ENCODE measurements at places on chromosomes 11 and 22.

GRCh38 chr11:134014511-134014910 is 54.4 kb upstream of the JAM3 start:
- DNase-seq: no peak

DNA sequence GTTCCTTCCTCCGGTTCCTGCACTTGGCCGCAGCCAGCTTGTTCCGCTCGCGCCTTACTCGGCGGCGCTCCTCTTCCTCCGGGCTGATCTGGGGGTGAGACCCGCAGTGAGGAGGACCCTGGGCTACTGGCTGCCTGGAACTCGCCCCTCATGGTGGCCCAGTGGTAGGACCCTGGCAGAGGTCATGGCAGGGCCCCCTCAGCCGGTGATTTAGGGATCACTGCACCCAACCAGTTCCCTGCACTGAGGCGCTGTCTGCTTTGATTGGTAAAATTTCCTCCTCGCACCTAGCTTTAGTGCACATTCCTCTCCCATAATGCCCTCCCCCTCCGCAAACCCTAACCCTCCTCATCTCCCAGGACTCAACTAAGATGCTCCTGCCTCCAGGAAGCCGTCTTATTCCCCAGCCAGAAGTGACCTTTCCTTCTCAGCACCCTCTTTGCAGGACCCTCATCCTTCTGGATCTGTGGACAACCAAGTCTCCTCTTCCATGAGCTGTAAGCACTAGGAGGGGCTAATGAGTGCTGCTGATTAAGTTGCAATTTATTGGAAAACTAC is 3.6 kb downstream of the CCDC85B start:
- no peak for DNase-seq

- DNase-seq: no peak
These were observed 277.6 kb downstream of the BRD1 start for GRCh38 chr22:49550141-49550430.

GRCh38 chr11:120295099-120295498 is 30.0 kb upstream of the TLCD5 start:
- no peak for DNase-seq

GRCh38 chr22:33691057-33691630 is 229.1 kb downstream of the LARGE1 start:
- DNase-seq: no peak

DNA sequence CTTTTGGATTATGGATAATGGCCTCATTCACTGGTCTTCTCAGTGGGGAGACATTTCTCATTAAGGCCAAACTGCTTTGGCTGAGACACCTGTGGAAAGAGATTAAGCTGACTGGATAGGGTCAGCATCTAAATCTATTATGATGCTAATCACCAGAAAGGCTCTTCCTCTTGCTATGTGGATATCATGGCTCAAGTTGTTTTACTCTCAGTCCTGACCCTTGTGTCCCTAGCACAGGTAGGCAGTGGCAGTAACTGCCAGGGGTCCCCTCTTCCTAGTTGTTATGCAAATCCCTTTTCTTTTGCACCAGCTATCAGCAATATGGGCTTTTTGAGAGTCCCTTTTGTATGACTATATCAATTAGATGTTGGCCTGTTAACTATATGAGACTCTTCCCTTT is 335.7 kb upstream of the PLET1 start:
- no peak for DNase-seq

- peak; percentile 3 for DNase-seq
These were observed 1.2 kb downstream of the SCN4B start for GRCh38 chr11:118151431-118151830.

- no peak for DNase-seq
These were observed 234.4 kb downstream of the KCNA4 start for GRCh38 chr11:29782447-29782846.

- DNase-seq: no peak
These were observed 8.2 kb downstream of the OMP start for GRCh38 chr11:77110836-77111235.

- DNase-seq: no peak
These were observed 485.2 kb downstream of the LRRC4C start for GRCh38 chr11:40974186-40974795.

GRCh38 chr11:111376181-111376871 is 2.7 kb downstream of the POU2AF1 start:
- no peak for DNase-seq

DNA sequence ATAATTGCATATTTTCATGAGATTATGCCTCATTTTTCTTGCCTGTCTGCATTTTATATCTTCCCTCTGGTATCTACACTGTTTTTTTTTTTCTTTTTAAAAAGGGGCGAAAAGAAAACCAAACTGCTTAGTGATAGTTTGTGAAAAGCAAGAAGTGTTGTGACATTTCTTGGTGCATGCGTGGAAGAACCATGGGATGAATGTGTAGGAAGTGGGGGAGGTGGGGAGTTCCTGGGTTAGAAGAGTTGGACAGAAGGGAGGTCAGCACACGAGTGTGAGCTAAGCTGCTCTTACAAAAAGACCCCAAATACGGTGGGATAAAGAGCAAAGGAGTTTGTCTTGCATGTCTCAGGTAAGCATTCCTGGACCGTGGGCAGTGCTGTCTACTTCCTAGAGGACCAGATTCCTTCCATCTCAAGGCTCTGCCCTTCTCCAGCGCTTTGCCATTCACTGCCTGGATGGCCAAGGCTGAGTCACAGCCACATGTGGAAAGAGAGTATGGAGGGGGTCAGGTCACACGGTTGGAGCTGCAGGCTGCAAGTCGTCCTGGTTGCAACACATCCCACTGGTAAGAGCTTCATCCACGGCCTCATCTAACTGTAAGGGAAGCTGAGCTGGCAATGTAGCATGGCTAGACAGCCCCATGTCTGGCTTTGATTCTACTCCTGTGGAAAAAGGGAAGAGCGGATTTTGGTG is 300.6 kb downstream of the DDX10 start:
- DNase-seq: peak; percentile 72

DNA sequence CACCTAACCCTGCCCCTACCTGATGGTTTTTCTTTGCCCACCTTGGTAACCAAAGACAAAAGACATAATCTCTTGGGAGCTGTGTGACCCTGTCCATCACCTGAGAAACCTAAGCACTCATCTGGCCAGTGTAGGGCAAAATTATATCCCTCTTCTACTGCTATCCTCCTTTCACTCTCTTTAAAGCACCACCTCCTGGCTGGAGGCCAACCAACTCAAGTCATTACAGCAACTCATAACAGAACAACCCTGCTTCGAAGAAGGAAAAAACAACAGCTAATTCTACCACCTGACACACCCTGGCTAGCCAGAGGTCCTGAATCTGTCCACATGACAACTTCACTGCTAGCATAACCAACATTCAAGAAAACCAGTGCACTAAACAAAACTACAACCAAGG is 45.5 kb downstream of the GAS2 start:
- no peak for DNase-seq

- DNase-seq: peak; percentile 28
These were observed 6.7 kb upstream of the SYT7 start for GRCh38 chr11:61587541-61587941.

DNA sequence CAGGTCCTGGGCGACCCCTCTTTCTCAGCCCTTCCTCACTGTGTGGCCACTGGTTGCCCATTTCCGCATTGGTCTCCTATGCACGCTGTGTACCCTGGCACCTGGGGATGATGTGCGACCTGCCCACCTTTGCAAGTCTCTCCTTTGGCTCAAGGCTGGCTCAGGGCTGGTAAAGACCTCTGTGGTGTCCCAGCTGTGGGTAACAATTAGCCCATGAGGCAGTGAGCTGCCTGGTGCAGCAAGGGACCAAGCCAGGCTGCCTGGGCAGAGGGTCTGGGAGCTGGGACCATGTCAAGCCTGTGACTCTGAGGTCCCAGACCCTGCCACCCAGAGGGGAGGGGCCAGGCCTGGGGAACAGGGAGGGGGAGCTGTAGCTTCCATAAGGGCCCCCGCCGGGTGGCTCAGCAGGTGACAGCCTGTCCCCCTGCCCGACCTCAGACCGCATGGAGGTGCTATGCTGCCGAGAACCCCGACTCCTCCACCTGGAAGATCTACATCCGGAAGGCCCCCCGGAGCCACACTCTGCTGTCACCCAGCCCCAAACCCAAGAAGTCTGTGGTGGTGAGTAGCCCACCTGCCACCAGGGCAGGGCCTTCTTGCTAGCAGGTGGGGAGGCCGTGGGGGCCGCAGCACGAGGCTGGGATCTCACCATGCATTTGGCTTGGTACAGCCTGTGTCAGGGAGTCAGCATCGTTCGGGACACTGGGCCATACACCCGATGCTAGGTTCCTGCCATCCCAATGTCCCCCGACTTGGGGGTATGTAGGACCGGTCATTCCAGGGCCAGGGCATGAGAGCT is 112.5 kb downstream of the KCNQ1OT1 start:
- no peak for DNase-seq

DNA sequence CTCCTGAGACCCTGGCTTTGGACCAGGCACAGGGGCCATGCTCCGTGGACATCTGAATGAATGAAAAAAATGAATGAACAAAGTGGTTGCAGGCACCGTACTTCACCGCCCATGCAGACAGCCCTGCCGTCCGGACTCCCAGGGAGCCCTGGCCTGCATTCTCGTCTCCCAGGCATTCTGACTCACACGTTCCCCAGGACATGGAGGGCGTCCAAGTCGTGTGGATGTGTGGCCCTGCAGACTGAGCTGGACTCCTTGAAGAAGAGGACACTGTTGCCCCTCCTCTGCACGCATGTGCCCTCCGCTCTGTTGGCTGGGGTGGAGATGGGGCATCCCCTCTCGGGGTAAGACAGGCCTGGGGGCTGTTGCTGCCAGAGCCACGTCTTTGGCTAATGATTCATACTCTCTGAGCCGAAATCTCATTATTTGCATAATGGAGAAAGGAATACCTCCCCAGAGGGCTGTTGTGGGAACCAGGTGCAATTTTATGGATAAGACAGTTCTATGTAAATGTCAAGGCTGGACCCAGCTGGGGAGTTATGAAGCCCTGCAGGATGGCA is 49.7 kb downstream of the RTL6 start:
- DNase-seq: peak; percentile 97

GRCh38 chr11:57288771-57289579 is 35.8 kb downstream of the TNKS1BP1 start:
- peak; percentile 79 for DNase-seq
